ENCODE measurements at places on chromosomes 3 and 15.

GRCh38 chr15:65101411-65101890 is 13.5 kb downstream of the UBAP1L start:
- DNase-seq, result no peak

DNA sequence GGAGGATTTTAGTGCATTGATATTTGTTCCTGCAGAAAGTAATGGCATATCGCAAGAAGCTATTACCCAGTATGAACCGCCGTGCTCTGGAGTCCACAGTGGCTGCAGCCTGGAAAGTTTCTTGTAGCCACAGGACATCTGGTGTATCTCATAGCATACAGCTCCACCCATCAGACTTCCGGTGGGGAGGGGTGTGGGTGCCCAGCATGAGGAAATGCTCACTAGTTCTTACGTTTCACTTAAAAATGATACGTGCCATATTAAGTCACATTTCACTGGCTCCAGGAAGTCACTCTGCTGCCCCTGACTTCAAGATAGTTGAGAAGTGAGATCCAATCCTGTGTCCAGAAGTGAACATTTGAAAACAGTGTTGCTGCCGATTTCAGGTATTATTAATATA is 990.4 kb downstream of the GBE1 start:
- no peak for DNase-seq

DNA sequence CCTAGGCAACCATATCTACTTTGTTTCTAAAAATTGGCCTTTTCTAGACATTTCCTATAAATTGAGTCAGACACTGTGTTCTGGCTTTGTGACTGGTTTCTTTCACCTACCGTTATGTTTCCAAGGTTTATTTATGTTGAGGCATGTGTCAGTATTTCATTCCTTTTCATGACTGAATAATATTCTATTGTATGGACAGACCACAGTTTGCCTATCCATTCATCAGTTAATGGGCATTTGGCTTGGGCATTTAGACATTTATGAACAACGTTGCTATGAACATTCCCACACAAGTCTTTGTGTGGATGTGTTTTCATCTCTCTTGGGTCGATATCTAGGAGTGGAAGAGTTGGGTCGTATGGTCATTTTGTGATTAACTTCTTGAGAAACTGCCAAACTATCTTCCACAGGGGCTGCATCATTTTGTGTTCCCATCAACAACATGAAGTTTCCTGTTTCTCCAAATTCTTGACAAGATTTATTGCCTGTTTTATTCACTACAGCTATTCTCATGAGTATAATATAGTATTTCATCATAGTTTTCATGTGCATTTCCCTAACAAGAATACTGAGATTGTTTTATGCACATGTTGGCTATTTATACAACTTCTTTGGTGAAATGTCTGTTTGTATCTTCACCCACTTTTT is 3.5 kb upstream of the EFCC1 start:
- no peak for DNase-seq

DNA sequence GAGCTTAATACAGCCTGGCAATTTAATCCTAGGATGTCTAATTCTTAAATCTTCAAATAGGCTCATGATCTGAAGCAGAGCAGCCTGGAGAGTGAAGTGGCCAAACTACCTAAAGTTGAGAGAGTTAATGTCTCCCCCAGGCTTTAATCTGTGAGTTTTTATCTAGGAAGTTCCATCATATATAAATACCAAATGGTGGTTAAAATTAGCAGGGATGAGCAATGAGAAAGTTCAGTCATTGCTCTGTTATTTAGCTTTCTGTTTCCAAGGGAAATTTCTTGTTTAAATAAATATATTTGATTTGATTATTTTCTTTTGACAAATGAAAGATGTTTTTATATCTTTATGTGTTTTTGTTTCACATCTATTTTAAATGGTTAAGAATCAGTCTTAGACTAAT is 274.4 kb upstream of the UMPS start:
- no peak for DNase-seq

DNA sequence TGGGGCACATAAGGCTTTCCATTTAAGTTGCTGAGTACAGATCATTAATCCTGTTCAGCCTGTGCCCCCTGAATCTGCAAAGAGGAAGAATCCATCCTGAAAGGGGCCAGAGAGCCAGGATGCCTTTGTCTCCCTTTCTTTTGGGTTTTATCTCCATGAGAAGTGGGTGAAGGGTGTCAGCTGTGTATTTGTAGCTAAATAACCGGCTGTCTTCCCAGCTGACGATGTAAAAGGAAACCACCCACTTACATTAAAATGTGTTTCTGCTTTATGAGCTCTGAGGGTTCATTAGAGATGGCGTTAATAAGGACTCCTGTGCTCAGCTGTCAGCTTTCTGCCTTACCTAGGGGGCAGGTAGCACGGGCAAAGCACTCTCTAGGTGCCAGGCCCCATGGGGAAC is 83.4 kb downstream of the SLCO3A1 start:
- no peak for DNase-seq

GRCh38 chr3:81864272-81864671 is 102.8 kb upstream of the GBE1 start:
- no peak for DNase-seq

- no peak for DNase-seq
Measured at GRCh38 chr3:113600418-113601182, 68.2 kb downstream of the SIDT1 start.

- DNase-seq, result no peak
Measured at GRCh38 chr15:48282216-48282615, 49.0 kb upstream of the DUT start.

- DNase-seq, result no peak
Measured at GRCh38 chr3:146154995-146155394, 6.0 kb downstream of the PLOD2 start.

DNA sequence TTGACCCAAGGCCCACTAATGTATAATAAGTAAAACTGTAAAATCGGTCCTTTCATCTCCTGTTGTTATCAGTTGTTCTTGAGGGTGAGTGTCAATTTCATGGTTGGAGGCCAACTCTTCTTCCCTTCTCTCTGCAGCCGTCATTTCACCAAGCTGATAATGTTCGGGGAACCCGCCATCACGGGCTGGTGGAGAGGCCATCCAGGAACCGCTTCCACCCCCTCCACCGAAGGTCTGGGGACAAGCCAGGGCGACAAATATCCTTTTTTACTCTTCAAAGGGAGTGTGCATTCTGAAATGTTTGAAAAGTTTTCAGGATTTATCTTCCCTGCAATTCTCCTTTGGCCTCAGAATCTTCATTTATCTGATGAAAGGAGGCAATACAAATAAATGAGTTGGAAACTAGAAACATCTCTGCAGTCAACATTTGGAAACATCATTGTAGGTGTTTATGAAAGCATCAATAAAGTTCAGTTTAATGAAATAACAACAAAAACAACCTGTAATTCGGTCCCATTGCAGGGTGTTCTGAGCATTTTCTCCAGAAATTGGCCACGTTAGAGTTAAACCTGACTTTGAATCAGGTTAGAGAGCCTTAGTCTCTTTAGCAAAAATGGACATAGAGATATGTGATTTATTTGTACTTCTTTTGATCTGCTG is 63.9 kb downstream of the CRTC3 start:
- no peak for DNase-seq

DNA sequence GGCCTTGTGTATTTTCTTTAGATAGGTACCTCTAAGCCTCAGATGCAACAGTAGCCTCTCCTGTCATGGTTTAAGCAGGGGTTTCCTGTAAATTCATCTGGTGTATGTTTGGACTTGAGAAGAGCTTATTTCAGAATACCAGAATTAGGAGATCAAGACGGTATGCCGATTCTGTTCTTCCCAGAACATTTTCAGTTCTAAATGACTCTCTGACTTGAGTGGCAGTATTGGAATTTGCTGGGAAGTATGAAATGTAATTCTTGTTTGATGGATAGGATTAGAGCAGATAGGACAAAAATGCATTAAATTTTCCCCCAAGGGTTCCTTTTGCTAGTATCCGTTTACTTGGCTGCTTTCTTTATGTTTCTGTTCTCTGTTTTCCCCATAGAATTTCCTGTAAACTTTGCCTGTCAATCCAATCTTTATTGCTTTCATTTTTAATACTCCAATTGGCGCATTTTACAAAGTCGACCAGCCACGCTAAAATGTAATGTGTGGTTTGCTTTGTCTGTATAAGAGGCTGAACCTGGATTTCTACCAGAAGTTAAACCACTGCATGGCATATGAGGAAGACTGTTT is 612.2 kb downstream of the RBMS3 start:
- no peak for DNase-seq

DNA sequence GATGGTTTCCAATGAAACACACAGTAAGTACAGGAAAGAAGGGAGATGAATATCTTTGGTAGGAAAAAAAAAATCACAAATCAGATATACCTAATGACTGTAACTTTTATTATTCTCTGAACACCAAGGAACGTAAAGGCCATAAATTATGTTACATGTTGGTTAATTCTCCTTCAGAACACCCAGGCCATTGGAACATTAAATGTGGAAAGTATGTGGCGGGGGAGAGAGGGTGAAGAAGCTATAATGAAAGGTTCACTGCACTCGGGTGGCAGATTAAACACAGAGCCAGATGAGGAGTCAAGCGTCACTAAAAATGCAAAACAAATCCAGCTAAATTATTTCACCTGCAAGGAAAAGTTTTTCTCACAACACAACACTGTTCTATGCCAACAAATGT is 193.8 kb downstream of the FHIT start:
- DNase-seq, result no peak

DNA sequence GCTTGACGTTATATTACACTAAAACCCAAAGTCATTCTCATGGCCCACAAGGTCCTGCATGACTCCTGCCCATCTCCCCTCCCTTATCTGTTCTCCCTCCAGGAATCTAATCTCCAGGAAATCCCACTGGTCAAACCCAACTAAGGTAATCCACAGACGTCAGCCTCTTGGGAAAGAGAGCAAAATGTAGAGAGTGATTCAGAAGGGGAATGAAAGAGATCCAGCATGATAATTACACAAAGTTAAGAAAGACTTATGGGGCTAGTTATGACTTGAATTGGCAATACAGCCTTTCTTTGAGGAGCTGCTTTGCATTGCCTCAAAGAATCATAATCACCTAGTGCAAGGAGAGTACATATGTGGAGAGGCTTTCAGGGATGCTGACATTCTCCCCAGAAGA is 137.8 kb upstream of the MYRIP start:
- DNase-seq, result no peak

DNA sequence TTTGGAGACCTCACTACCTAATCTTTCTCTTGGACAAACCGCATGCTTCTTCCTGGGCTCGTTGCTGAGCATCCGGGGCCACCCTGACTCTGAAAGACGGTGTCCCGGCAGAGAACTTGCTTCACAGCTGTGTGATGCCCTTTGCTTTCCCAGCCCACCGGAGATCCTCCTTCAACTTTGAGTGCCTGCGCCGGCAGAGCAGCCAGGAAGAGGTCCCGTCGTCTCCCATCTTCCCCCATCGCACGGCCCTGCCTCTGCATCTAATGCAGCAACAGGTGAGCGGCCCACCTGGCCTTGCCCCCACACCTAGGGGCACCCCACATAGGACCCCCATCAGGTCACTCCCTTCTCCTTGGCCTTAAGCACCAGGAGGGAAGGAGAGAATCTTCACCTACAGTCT is 37.7 kb downstream of the CHDH start:
- no peak for DNase-seq

DNA sequence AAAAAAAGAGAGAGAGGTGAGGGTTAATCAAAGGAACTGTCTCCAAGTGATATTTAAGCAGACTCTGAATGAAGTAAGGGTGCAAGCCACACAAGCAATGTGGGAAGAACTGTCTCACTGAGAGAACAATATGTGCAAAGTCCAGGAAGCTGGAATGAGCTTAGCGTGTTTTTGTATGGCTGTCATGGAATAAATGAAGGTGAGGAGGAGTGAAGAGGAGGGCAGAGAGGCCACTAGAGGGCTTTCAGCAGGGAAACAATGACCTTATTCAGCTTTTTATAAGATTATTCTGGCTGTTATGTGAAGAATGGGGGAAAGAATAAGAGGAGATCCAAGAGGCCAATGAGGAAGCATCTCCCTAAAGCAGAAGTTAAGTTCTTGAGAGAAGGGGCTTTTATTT is 86.9 kb upstream of the COL8A1 start:
- no peak for DNase-seq

GRCh38 chr3:197076415-197076814 is 46.8 kb upstream of the MELTF start:
- DNase-seq, result no peak

GRCh38 chr3:131711114-131711768 is 208.5 kb upstream of the MRPL3 start:
- no peak for DNase-seq

DNA sequence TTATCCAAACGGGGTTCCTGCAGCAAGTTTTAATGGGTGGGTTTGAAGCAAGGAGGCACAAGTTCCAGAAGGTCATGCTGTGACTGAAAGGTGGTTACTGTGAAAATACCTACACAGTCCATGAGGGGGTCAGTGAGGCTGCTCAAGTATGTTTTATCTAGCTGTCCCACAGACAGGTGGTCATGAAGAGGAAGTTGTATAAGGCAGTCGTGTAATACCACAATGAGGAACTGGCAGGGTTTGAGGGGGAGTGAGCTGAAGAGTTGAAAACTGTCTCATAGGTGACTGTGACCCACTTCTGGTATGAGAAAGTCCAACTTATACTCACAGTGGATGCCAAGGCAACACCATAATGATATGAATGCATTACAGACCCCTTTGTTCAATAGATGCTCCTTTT is 856.8 kb downstream of the OTOL1 start:
- DNase-seq, result no peak

DNA sequence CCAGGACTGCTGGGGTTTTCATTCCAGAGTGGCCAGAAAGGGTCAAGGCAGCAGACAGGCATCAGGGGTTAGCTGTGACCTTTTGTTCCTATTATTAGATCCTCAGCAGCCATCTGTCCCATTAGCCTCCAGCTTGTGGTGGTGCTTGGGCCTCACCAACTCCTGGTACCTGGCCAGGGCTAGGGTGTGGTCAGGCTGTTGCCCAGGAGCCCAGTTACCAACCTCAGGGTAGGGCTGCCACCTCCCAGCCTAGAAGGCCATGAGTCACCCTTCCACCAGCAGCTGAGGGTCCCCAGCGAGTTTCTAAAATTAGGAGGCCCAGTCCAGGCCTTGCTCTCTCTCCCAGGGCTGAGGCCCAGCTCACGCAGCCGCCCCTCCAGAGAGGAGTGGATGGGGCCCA is 12.2 kb downstream of the TMEM43 start:
- no peak for DNase-seq

DNA sequence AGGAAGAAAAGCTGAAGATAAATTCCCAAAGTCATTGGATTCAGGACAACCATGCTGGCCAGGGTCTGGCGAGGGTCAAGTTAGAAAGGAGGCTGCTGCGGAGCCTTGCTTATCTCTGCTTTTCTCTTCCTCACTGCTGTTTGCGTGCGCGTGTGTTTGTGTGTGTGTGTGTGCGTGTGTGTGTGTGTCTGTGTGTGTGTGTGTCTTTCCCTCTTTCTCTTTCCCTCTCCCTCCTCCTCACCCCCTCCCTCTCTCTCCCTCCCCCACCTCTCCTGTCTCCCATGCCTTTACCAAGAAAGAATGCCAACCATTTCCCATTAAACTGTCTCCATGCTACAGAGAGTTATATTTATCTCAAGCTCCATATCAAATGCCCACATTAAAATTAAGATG is at the start of gene COLQ:
TSS of gene COLQ (minus strand) at position 134 of the 393 bp plus-strand sequence. CDS start at position 53, 81 bp downstream.
- no peak for DNase-seq

- no peak for DNase-seq
Measured at GRCh38 chr3:124469555-124469954, 260.7 kb upstream of the UMPS start.

GRCh38 chr15:54812383-54812782 is 384.4 kb downstream of the RSL24D1 start:
- no peak for DNase-seq
